Astrocyte (in vitro differentiated cells and primary cell): ENCODE measurements at places on chromosomes 16 and 17.
A peak's percentile ranks its signal among the peaks of the same experiment; 100 is the strongest.

GRCh38 chr17:41957869-41958439, 8.6 kb upstream of the CNP start:
- DNase-seq = no peak

DNA sequence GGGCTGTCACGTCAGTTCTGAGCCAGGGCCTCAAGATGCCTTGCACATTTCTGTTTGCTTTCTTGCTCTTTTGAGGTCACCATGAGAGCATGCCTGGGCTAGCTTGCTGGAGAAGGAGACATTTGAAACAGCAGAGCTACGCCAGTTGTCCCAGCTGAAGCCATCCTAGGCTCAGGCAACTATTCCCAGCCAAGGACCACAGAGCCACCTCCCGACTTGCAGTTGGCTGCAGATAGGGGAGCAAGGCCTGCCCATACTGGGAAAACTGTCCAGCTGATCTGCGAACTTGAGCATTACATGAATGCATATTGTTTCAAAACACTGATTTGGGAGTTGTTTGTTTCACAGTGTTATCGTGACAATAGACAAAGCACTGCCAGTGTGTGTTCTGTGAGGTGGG, 340.8 kb downstream of the XYLT1 start:
- no peak for DNase-seq

DNA sequence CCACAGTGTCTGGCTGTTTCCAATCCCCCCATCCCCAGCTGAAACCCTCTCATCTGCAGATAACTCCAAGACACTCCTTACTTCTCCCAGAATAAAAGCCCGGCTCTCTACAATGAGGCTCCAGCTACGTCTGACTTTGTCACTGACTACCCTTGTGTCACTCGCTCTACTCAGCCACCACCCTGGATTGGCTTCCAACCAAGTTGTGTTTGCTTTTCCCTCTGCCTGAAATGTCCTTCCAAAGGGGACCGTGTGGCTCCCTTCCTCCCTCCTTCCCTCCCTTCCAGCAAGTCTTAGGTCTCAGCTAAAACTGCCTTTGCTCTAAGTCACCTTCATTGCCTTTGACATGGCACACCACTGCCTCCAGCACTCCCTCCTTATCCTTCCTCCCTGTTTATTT, 42.8 kb downstream of the CDH1 start:
- no peak for DNase-seq

GRCh38 chr17:3893720-3894116, 865 bp upstream of the CAMKK1 start:
- no peak for DNase-seq

- DNase-seq = peak; percentile 64
Measured at GRCh38 chr17:42681976-42682721, at the start of gene CNTNAP1. CNTNAP1 (plus strand) TSS chr17:42682531; CDS start chr17:42682830, 299 bp downstream.

GRCh38 chr16:59045501-59045900, 311.4 kb upstream of the GOT2 start:
- DNase-seq = peak; percentile 26

- DNase-seq = no peak
Measured at GRCh38 chr17:79272666-79273219, 198.1 kb downstream of the ENGASE start.

DNA sequence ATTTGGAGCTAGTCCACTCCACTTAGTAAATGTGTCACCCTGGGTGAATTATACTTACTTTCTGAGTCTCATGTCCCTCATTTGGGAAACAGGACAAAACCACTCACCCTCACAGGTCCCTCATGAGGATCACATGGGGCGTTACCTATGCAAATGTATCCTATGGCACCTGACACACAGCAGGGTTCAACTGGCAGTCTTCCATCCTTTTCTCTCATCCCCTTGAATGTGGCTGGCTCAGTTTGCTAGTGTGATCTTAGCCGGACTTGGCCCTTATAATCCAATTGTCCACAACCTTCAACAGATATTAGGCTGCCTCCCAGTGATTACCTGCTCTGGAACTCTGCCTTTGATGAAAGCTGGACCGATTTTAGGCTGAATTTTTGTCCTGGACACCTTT, 308.8 kb downstream of the MAP2K6 start:
- no peak for DNase-seq

- peak; percentile 69 for DNase-seq
Measured at GRCh38 chr17:71631483-71631882, 489.3 kb upstream of the SOX9 start.

- DNase-seq = no peak
Measured at GRCh38 chr16:88871349-88871702, 4.9 kb upstream of the PABPN1L start.

GRCh38 chr16:59411961-59412841, 678.1 kb upstream of the GOT2 start:
- peak; percentile 18 for DNase-seq

DNA sequence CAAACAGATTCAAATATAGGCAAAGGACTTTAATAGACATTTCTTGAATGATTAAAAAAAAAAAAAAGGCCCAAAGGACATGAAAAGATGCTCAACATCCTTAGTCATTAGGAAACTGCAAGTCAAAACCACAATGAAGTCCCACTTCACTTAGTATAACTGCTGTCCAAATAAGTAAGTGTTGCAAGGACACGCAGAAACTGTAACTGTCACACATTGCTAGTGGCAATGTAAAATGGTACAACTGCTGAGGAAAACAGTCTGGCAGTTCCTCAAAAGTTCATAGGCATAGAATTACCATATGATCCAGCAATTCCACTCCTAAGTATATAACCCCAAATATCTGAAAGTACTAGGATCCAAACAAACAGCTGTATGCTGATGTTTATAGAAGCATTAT, 112.7 kb downstream of the BRIP1 start:
- no peak for DNase-seq
